HCT116 (cell line): ENCODE measurements at places on chromosomes 1 and 21. TPM values are rescaled to one million over a fixed set of nuclear protein-coding genes. Genes with fewer than 3 reads are reported as not detected.

DNA sequence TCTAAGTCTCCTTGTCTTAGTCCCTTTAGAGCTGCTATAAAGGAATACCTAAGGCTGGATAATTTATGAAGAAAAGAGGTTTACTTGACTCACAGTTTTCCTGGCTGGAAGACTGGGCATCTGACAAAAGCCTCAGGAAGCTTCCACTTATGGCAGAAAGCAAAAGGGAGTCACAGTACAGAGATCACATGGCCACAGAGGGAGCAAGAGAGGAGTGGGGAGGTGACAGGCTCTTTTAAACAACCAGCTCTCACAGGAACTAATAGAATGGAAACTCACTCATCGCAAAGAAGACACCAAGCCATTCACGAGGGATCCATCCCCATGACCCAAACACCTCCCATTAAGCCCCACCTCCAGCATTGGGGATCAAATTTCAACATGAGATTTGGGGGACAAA is 68.8 kb downstream of the DDAH1 start:
- DNase-seq = no peak

DNA sequence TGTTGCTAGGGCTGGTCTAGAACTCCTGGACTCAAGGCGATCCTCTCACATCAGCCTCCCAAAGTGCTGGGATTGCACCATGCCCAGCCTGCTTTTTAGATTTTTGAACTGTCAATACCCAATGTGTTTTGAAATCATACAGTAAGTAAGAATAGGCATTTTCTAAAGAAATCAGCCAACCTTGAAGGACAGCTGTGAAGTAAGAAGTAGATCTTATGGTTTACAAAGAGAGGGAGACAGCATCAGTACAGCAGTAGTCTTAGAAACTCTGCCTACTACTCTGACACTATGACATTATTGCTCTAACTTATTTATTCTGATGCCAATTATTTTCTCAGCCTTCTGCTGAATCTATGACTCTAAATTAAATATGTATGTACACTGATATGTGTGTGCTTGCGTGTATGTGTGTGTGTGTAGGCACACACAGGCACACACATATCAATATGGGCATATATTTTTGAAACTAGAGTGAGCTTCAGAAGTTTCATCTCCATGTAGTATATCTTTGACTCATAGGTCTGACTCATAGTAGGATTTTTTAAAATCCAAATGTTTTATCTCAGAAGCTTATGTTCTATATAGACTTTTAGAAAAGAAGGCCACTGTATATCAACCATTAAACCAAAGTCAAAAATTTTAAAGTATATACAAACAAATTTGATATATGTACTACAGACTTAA is 140.4 kb downstream of the COL24A1 start:
- DNase-seq = no peak

DNA sequence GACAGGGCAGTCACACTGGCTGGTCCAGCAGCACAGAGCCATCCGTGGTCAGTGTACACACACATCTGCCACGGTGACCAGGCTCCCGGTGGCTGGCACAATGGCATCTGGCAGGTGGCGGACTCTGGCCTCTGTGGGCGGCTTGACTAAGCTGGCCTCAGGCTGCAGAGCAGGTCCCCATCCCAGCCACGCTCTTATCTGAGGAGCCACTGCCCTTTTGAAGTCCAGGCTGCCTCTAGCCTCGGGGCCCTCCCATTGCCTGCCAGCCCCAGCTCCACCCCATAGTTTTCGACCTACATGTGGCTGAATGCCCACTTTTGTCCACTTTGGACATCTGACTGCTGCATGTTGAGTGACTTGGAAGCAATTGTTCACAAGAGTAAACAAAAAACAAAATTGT is 29.9 kb upstream of the EDN2 start:
- DNase-seq = no peak

RHOU gene
- total RNA-seq = 4.0 TPM

GRCh38 chr1:193593147-193593885 is 406.9 kb upstream of the B3GALT2 start:
- no peak for DNase-seq

- DNase-seq = peak; percentile 62
These were observed 8.5 kb downstream of the FBXO2 start for GRCh38 chr1:11645670-11646265.

DNA sequence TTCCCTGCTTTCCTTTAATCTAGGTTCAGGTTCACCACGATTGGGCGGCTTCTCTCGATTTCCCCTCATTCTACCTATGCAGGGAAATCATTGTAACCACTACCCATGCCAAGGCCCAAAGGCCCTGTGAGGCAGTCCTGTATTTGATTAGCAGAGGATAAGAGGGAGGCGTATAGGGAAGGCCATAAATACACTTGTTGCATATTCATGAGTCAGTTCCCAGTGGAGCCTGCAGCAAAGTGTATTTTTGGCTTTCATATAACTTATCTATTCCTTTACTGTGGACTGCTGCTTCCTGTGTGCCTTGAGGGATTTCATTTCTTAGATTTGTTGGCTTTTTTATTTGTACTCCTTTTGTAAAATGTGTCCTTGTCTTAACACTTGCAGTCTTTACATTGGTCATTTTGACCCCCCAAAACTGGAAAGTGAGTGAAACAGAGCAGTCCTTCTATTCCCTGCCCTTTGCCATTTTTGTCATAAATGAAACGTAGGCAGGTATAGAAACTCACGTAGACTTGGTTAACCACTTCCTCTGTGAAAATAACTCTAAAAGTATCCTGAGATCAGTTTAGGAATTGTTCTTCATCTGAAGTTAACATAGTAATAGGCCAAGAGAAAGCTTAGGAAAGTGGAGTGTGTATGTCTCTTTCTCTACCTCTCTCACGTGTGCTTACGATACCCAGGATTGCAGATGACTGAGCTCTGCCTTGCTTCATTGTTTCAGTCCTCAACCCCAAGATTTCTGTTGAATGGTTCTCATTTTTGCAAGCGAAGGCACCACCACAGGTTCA is 19.6 kb upstream of the KCNQ4 start:
- DNase-seq = no peak

DNA sequence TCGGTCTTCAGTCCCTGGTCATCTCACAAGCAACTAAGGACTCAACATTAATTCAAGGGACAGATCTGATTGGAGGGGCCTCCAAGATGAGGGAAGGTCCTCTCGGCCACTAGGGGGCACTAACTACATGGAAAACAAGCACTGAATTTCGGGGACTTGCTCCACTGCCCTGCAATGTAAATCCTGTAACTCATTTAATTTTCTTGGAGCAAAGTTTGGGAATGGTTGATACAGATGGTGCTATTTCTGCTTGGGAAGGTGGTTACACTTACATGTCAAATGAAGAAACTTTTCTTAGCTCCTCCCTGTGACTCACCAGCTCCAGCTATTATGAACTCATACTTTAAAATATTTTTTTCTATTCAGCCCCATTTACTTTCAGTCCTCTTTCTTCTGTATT is 97.4 kb upstream of the KCNJ15 start:
- peak; percentile 28 for DNase-seq

- no peak for DNase-seq
These were observed 9.9 kb upstream of the NPHP4 start for GRCh38 chr1:6001992-6002576.

GRCh38 chr1:84365225-84366221 is 32.8 kb upstream of the DNASE2B start:
- peak; percentile 99 for DNase-seq

SPOCD1 gene
- total RNA-seq = 5.0 TPM

- DNase-seq = no peak
These were observed 59.8 kb downstream of the CRB1 start for GRCh38 chr1:197327776-197328364.

DNA sequence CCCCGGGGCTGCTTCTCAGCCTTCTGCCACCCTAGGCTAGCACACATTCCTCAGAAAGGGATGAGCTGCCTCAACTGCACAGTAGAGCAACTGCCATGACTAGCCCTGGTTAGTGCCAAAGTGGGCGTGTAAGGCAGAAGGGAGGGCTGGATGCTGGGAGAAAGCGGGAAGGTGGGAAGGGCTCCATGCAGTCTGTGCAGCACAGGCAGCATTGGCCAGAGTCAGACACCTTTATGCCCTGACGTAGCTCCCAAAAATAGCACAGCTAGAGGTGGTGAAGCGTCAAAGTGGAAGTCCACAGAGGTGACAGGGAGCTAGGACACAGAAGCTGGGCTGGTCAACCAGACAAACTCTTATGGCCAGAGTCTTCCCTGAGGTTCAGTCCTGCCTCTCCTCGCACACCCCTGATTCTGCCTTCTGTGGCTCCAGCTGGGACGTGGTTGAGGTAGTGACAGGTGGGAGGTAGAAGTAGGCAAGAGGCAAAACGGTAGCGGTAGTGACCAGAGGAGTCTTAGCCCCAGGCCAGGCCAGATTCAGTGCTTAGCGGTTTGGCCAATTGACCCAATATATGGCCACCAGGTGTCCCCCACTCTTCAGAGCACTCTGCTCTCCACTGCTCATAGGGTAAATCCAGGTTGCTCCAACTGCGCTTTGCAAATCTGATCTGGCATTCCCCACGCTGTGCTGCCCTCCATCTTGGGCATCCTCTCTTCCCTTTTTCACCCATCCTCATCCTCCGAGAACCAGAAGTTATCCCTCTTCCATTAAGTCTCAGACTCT is 45.6 kb downstream of the DDX20 start:
- DNase-seq = no peak

GRCh38 chr21:38734646-38735365 is 70.9 kb upstream of the ETS2 start:
- no peak for DNase-seq

RGS8 gene
- not detected for total RNA-seq

DNA sequence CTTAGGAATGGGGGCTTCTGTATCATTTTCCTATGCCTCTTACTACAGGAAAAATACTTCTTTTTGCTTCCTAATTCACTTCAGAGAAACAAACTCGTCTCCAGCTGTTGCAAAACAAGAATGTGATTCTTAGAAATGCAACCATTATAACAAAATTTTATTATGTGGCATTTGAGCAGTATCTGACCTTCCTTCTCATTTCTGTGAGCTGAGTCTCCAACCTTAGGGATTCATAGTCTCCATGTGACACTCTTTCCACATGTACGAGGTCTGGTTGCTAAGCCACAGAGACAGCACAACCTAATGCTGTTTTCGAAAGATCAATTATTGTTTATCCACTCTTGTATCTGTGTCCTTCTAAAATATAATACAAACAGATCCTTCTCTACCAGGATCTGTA is 75.3 kb upstream of the RGS4 start:
- DNase-seq = no peak

IFNAR1 gene
- total RNA-seq = 20.5 TPM

MFSD2A gene
- total RNA-seq = 8.0 TPM

C1orf94 gene
- not detected for total RNA-seq

FMN2 gene
- total RNA-seq = not detected

DNA sequence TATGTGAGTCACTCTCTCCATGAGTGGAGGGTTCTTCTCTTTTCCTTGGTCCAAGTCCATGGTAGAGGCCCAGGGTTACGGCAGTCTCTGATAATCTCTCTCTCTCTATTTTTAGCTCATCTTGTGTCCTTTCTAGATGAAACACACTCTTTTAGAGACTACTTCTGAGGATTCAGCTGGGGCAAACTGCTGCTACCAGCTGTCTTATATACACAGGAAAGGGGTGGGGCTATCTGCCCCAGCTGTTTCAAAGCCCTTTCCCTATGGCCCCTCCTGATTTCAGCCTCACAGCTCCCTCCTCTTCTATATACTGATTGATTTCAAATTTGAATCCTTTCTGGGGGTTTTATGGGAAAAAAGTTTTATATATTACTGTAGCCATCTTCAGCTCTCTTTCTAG is 324.8 kb downstream of the RWDD3 start:
- DNase-seq = no peak

GRCh38 chr1:68103884-68104554 is 53.6 kb upstream of the DIRAS3 start:
- no peak for DNase-seq

DNA sequence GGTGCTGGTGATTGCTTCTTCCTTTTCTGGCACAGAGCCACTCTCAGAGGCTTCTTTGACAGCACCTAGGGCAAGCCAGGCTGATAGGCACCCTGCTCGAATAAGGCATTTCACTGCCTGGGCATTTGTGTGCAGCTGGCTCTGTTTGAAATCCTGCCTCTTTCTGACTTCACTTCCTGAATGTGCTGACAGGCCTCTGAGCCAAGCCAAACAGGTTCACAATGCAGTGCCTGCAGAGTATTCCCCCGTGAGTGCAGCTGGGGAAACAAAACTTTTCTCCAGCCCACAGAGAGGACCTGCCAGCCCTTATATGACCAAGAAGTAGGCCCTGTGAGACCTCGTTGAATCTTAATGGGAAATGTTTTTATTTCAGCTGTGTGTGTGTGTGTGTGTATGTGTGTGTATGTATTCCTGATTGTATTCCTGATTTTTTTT is 10.4 kb downstream of the JUN start:
- no peak for DNase-seq

DNA sequence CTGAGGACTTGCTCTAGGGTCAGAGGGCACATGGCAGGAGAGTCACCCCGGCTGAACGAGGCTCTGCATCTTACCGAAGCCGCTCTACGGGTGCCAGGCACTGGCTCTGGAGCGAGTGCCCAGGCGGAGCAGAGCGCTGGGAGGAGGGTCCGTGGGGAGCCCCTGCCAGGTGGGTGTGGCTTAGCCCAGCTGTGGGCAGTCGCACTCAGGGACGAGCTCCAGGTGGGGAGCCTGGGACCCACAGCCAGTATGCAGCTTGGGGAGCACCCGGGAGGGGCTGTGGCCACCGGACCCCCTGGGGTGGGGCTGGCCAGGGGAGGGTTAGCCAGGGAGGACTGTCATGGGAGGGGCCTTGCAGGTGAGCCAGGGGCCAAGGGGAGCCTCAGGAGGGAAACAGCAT is 3.8 kb downstream of the AGRN start:
- no peak for DNase-seq

- no peak for DNase-seq
These were observed 173.6 kb upstream of the SGIP1 start for GRCh38 chr1:66360285-66360724.

GRCh38 chr1:98119796-98120195 is 199.0 kb upstream of the DPYD start:
- no peak for DNase-seq

PATJ gene
- total RNA-seq = 48.8 TPM

TRIM17 gene
- not detected for total RNA-seq

DNA sequence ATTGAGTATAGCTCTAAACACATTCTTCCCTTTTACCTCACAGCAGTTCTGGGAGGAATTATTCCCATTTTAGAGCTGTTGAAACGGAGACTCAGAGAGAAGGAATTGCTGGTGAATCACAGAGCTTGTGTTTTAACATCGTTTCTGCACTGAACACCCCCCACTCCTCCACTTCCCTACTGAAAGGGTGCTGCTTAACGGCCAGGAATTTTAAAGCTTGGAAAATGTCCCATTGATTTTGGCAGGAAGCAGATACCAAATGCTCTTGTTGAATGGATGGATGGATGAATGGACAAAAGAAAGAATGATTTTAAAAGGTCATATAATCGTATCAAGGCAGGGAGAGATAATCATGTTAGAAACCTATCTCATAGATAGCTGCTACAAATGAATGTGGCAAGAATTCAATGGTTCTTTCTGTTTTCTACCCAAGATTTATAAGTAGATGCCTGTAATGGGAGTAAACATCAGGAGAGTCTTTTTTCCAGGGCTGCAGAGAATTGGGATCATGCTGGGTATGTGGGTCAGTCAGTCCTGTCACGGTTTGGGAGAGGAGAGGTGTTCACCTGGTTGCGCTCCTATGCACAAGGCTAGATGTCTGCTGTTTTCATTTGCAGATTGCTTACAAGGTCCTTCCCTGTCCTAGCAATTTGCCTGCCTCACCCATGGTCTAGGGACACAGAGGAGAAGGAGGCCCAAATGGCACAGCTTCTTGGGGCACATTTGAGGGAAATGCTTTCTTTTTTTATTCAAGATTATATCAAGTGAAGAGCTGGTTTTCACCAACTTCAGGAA is 19.0 kb downstream of the FAM163A start:
- DNase-seq = no peak

GRCh38 chr1:116259663-116260062 is 113.4 kb upstream of the ATP1A1 start:
- no peak for DNase-seq

RIIAD1 gene
- 0.12 TPM for total RNA-seq
